Tongue (tissue), 3 donors: ENCODE measurements at places on chromosomes 1 and 21.

DNA sequence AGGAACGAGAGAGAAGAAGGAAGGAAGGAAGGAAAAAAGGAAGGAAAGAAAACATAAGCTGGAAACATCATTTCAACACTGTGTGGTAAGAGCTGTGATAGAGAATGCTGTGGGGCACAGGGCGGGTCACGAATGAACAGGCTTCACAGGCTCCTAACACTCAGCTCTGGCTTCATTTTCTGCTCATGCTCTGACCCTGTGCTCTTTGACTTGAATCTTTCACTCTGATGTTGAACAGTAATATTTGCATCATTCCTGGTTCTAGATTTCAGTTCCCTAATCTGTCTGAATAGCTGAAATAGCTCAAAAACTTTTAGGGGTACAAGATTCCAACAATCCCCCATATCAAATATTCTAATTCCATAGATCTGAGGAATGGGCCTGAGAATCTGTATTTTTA is 207.3 kb downstream of the LHX8 start:
- DNase-seq = no peak

DNA sequence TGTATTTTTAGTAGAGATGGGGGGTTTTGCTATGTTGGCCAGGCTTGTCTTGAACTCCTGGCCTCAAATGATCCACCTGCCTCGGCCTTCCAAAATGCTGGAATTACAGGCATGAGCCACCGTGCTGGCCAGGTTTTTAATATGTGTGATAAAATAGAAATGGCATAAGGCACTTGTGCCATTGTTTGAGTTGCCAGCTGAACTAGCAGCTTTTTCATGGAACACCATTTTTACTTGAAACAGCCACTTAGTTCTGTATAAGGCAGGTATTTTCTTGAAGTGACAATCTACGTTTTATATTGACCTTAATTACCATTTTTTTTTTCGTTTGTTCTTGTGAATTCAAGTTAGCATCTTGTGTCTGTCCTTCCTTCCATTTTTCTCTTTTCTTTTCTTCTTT is 28.3 kb downstream of the MTF2 start:
- DNase-seq = no peak

GRCh38 chr1:4027492-4028138 is 127.5 kb upstream of the C1orf174 start:
- no peak for DNase-seq

DNA sequence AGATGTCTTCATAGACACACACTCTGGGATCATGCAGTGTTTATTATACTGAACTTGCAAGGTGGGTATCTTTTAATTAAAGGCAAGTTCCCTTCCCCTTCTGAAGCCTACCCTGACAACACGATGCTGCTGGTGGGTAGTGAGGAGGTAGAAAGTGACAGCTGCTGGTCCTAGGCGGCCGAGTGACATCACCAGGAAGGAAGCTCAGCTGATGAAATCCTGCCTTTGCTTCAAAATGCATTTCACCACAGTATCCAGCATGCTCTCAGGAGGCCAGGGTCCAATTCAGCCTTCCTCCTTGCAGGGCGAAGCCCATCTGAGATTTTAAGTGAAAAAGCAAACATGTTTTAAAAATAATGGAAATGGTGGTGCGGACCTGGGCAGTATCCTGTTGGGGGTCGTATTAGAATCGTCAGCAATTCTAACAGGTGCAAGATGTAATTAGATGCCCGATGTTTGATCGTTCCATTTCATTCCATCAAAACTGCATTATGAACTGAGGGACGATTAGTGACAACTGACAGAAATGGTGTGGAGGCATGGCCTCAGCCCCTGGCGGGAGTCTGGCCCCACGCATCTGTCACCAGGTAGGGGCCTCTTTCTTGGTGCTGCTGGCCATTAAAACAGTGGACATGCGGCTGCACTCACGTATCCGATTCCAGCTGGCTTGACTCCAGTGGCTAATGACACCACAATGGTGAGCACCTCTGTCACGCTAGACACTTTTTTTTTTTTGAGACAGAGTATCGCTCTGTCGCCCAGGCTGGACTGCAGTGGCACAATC is 324.8 kb upstream of the C1orf174 start:
- no peak for DNase-seq

- no peak for DNase-seq
Measured at GRCh38 chr1:203161175-203161574, 14.5 kb downstream of the MYBPH start.

GRCh38 chr1:221125976-221126375 is 246.7 kb downstream of the HLX start:
- no peak for DNase-seq

GRCh38 chr1:26548841-26549240 is 19.3 kb downstream of the RPS6KA1 start:
- DNase-seq = no peak

GRCh38 chr1:203069030-203069747 is 16.6 kb downstream of the MYOG start:
- DNase-seq = peak; percentile 93

DNA sequence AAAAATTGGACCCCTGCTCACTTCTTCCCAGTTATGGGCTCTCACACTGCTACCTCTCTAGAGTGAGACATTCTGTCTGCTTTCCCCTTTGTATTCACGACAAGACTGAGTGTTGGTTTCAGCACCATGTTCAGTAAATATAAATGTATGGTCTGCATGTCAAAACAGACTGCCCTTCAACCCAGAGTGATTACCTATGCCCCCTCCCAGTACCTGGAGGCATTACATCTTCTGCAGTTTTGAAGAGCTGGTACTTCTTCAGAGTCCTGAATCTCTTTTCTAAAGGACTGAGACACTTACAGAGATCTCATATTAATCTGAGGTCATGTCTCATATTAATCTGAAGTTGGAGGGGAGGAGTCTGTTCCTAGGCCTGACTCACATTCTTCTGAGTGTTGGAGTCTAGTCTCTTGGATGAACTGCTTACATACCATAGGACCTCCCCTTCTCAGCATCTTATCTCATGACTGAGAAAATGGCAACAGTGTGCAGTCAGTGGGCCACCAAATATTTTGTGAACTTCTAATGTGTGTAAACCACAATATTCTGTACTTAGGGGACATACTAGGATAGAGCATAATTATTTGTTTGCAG is 80.3 kb downstream of the RGL1 start:
- no peak for DNase-seq

- no peak for DNase-seq
Measured at GRCh38 chr1:192201303-192201702, 43.0 kb downstream of the RGS18 start.

- DNase-seq = no peak
Measured at GRCh38 chr1:228502522-228502921, 15.3 kb downstream of the RNF187 start.

- DNase-seq = no peak
Measured at GRCh38 chr1:72105201-72105600, 177.1 kb downstream of the NEGR1 start.

GRCh38 chr1:156527584-156527983 is 27.0 kb upstream of the MEF2D start:
- DNase-seq = no peak

DNA sequence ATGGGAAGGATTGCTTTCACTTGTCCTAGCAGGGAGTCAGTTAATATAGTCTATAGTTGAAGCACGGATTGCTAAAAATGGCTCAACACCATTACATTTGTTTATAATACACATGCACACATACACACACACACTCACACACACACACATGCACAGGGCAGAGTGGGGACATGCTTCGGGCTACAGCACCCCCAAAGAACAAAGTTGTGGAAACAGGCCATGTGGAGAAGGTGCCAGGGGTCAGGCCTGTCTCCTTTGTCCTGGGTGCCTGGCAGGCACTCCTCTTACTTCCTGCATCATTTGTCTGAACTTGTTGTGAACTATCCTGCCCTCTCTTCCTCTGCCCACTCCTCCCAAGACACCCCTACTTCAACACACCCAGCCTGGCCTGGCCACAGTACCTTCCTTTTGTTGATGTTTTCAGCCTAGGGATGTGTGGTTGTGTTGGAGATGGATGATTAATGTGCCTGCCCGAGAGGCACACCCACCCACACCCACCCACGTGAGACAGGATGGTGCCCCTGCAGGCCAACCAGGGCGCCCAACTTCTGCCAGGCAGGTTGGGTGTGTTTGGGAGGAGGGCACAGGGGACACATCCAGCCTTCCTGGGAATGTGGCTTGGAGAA is 17.5 kb downstream of the RASSF5 start:
- no peak for DNase-seq
